ENCODE measurements at places on chromosomes 4 and X. TPM values are rescaled to one million over a fixed set of nuclear protein-coding genes. Genes with fewer than 3 reads are reported as not detected.

DNA sequence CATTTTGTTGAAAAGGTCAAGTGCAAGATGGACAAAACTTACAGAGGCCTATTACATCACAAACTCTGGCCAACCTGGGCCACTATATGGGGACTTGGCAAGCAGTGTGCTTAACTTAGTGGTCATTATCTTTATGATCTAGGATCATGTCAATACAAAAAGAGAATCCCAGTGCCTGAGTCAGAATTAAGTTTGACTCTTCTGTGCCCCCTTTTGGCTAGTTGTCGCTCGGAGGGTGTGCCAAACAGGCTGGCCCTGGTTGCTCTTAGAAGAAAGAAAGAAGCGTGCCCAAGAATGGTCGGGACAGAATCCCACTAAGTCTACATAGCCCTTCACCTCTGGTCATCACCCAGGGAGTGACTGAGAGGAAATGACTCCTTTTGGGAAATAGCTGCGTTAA lies 100.1 kb downstream of the EIF4E start:
- no peak for DNase-seq

TLR6 gene
- total RNA-seq, result 1.9 TPM

PTPN13 gene
- 32.8 TPM for total RNA-seq

- no peak for DNase-seq
Observed at GRCh38 chr4:52202931-52203330, 151.8 kb downstream of the SPATA18 start.

Measured in tongue (tissue), 3 donors.